ENCODE measurements at places on chromosomes 3 and 15.

DNA sequence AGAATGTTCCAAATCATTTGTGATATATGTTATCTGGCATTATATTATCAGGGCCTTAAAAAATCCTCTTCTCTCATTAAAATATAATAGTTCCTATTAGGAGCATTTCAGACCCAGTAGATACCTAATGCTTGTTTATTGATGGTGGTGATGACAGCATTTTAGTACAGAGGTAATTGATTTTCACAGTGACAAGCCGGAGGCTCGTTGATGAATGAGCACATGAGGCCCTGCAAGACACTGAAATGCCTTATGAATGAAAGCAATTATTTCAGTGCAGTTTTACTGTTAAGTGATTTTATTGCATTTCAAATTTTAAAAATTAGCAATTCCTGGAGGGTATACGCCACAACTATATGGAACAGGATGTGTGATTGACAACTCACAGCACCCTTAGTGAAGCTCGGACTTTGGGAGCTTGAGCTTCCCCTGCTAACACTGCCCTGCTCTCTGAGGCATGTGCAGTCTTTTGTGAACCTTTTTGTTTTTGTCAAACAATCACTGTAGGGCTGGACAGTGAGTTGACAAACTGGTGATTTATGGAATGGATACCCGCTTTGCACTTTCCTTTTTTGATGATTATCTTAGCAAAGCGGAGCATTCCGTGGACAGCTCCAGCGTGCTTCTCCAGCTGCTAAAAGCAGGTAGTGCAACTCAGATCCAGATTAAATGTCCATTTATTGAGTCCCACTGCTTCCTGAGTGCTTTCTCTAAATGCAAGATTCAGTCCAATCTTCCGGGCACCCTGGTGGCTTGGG is 187.0 kb upstream of the ATP10A start:
- no peak for DNase-seq
- no peaks in the 10 kb centered on the region for H3K4me1 ChIP-seq
- no peak overlapping the region for H3K4me3 ChIP-seq
- no peak overlapping the region for H3K27ac ChIP-seq
- H3K36me3 ChIP-seq: no peaks in the 10 kb centered on the region

DNA sequence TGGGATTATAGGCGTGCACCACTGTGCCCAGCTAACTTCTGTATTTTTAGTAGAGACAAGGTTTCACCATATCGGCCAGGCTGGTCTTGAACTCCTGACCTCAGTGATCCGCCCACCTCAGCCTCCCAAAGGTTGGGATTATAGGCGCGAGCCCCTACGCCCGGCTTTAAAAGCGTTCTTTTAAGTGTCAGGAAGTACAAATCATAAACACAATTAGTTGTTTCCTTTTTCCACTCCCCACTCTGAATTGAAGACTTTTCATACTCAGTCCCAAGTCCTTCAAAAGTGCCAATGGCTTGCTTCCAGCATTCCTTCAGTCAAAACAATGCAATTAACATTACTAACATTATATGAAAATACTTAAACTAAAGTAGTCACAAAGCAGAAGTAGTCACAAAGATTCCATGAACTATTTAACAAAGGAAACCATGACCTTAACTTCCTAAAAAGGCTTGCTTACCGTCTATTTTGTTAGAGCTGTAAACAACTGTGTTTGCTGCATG is 8.1 kb downstream of the WDR82 start:
- peaks cover 58% of the 10 kb centered on the region for H3K4me1 ChIP-seq
- no peaks in the 10 kb centered on the region for H3K27me3 ChIP-seq
- DNase-seq: no peak
- H3K27ac ChIP-seq: no peak overlapping the region
- H3K36me3 ChIP-seq: peaks cover 9% of the 10 kb centered on the region

GRCh38 chr3:114338651-114339357 is 45.0 kb downstream of the TIGIT start:
- no peak overlapping the region for H3K27ac ChIP-seq
- no peak overlapping the region for H3K4me3 ChIP-seq

DNA sequence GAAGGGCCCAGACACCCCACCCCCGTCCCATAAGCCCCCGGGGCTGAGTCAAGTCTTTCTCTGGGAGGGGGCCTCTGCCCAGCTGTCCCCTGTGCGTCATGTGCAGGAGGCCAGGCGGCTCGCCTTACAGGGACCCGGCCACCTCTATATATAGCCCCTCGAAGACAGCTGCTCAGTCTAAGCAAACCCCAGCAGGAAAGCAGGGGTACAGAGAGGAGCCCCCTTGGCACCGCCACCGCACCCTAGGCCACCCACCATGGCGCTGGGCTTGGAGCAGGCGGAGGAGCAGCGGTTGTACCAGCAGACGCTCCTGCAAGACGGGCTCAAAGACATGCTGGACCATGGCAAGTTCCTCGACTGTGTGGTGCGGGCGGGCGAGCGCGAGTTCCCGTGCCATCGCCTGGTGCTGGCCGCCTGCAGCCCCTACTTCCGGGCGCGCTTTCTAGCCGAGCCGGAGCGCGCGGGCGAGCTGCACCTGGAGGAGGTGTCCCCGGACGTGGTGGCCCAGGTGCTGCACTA is at the start of gene KLHL40:
TSS of gene KLHL40 (plus strand) at position 175 of the 519 bp plus-strand sequence. CDS start at position 257, 82 bp downstream.
- no peak within 1 kb of the TSS for H3K4me3 ChIP-seq
- H3K27ac ChIP-seq: no peak within 1 kb of the TSS
- H3K4me1 ChIP-seq: peaks cover 5% of the 10 kb centered on the region
- DNase-seq: no peak
- peaks cover 14% of the 10 kb centered on the region for H3K27me3 ChIP-seq

- no peaks in the 10 kb centered on the region for H3K36me3 ChIP-seq
- no peaks in the 10 kb centered on the region for H3K27me3 ChIP-seq
- no peak overlapping the region for H3K27ac ChIP-seq
- H3K4me1 ChIP-seq: no peaks in the 10 kb centered on the region
Measured at GRCh38 chr15:101029971-101030661, 111.0 kb downstream of the LRRK1 start.

- H3K27me3 ChIP-seq: no peaks in the 10 kb centered on the region
- H3K4me3 ChIP-seq: no peak overlapping the region
- no peaks in the 10 kb centered on the region for H3K4me1 ChIP-seq
- DNase-seq: no peak
Measured at GRCh38 chr3:52132930-52133329, 21.3 kb downstream of the POC1A start.
